HS-27A (cell line): ENCODE measurements at places on chromosomes 2 and 18.
A peak's percentile ranks its signal among the peaks of the same experiment; 100 is the strongest.

GRCh38 chr2:219125225-219125885, 35.3 kb downstream of the NHEJ1 start:
- DNase-seq, result peak; percentile 77

GRCh38 chr2:178193823-178194599, at the start of gene OSBPL6:
Gene OSBPL6, plus strand, starts transcription at chr2:178194512. Its CDS starts 111,673 bp downstream, at chr2:178306185.
- no peak for DNase-seq

DNA sequence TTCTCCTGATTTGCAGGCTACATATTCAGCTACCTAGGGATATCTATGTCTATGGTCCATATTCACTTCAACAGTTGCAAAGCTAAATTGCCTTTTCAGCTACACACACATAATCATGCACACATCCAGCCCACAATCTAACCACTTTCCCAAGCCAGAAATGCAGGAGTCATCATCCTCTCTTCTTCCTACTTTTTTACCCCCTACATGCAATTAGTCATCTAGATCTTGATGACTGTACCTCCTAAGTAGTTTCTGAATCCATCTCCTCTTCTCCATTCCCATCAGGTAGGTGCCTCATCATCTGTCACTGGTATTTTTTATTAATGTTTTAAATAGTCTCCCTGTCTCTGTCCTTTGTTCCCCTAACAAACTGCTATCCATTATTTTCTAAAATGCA, 23.7 kb upstream of the SPRED2 start:
- DNase-seq, result no peak

GRCh38 chr2:19648583-19648982, 253.2 kb downstream of the TTC32 start:
- peak; percentile 29 for DNase-seq

DNA sequence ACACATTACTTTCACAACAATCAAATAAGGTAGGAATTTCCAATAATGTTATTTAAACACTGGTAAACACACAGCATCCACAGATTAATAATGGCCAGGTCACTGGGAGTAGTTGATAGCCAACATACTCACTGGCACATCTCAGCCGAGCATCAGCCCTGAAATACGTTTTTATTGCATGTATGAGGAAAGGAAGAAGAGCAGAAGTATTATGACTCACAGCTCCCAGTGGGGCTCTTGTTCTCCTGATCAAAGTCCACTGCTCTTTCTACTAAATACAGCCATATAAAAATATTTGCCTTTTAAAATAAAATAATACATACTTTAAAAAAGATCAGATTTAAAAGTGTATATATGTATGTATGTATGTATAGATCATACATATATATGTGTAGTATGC, 999.6 kb downstream of the SUCLG1 start:
- no peak for DNase-seq

DNA sequence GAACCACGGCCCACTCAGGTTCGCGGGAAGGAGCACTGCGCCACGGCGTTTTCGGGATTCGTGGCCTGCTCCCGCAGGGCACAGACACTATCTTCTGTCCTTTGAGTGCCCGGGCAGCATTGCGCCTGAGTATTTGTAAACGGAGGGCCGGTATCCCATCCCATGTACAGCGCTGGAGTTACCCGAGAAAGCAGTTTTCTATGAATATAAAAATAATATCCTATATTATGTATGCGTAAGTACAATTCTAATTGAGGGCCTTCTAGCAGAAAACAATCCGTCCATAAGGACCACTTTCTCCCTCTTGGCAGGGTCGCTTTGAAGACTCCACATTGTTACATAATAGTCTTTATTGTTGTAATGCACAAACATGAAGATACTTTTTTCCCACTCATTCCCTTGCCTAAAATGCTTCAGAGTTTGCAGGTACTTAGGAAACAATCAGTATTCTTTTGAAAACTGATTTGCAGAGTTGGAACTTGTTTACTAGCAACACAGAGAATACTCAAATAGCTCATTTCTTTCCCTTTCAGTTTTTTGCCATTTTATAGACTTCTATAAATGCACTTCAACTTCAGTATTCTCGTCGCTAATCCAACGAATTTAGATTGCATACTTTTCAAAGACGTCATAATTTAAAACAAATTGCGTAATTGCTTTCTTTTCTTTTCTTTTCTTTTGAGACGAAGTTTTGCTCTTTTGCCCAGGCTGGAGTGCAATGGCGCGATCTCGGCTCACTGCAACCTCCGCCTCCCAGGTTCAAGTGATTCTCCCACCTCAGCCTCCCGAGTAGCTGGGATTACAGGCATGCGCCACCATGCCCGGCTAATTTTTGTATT, 1.0 kb upstream of the REV1 start:
- no peak for DNase-seq

DNA sequence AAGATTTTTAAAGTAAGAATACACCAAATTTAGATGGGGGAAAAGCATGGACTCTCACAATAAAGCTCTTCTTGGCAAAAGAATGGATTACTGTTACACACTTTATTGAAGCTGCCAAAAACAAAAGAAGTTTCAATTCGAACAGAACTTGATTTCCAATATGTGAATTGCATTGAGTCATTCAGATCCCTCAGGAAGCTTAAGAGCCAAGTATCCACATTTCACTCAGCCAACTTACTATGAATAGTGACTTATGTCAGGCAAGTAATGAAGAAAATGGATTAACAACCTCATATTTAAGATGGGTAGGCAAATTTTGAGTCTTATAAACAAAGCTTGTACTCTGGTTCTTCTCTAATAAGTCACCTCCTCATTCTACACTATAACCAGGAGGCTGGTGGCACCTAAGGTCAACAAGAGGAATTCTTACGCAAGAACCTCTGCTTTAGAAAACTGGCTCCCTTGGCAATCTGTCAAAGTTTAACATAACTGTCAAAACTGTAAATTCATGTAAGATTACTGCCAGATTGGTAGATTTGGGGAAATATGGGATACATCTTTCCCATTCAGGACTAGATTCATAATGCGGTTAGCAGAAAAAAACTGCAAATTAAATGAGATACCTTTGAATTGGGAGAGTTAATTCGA, 6.0 kb downstream of the HADHA start:
- no peak for DNase-seq

DNA sequence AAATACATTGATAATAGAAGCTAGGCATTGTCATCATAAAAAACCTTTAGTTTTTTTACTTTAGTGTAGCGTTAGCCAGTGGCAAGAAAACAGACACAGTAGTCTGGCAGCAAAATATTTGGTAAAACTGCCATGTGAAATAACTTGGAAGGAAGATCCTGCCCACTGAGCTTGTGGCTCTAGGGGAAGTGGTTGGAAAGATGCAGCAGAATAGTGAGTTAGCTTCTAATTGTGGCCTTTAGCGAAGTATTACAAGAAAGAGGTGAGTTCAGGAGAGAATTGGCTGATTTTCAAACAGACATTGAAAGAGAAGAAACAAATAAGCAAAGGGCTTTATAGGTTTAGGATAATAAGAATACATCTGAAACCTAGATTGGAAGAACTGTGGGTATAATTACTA, 1887.8 kb upstream of the CELF4 start:
- no peak for DNase-seq

- peak; percentile 17 for DNase-seq
Measured at GRCh38 chr2:44016282-44016681, 20.5 kb upstream of the LRPPRC start.

GRCh38 chr2:194103941-194104659, 1552.9 kb upstream of the SLC39A10 start:
- no peak for DNase-seq

GRCh38 chr2:212076456-212076855, 462.1 kb downstream of the ERBB4 start:
- DNase-seq, result no peak

DNA sequence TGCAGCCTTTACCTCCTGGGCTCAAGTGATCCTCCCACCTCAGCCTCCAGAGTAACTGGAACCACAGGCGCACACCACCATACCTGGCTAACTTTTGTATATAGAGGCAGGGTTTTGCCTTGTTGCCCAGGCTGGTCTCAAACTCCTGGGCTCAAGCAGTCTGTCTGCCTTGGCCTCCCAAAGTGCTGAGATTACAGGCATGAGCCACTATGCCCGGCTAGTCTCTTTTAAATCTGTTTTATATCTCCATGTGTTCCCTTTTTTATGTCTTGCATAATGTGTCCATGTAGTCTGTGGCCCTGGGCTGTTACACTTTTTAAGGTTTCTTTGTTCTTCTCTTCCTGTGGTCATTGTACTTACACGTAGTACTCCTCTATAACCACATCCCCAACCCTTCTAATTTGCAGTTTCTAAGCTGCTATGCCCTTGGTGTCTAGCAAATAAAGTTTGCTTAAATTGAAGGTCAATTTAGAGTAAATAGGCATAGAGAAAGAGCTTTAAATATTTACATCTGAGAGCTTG, 168.2 kb downstream of the MCFD2 start:
- DNase-seq, result no peak

GRCh38 chr2:196823750-196824522, 14.8 kb upstream of the C2orf66 start:
- DNase-seq, result no peak

DNA sequence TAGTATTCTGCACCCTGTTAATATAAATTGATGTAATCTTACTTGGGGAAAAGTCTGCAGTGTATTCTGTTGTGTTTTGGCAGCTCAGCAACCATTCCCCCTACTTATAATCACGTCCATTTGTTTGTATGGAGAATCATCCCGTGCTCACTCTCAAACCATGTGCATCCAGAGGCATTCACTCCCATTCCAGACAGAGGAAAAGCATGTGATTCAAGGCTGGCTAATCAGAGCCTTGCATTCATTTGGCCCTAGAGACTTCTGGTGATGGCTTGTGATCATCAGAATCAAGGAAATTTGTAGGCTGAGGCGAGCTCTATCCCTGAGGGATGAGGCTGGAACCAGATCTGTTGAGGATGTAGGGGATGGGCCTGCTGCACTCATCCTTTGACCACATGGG, 5.1 kb upstream of the WIPF1 start:
- no peak for DNase-seq

GRCh38 chr2:233351423-233351822, 2.9 kb upstream of the DGKD start:
- DNase-seq, result no peak

DNA sequence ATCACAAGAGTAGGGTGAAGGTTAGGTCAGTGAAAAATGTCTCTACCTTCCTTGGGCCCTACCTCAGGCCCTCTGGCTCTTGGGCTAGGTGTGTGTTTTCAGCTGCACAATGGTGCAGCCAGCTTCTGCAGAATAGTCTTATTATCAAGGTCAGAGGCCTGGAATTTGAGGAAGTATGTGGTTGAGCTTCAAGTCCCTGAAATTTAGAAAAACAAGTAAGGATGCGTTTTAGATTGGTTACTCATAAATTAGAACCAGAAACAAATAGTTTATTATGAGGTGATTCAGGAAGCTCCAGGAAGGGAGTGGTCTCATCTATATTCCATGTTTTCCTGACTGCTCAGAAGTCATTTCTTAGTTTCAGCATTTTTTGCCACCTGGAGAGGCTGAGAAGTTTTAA, 204.2 kb upstream of the CELF4 start:
- no peak for DNase-seq
